ENCODE measurements at places on chromosomes 11 and 22.
A peak's percentile ranks its signal among the peaks of the same experiment; 100 is the strongest.

GRCh38 chr22:47854251-47854650, 1091.8 kb downstream of the TBC1D22A start:
- peak; percentile 62 for DNase-seq

DNA sequence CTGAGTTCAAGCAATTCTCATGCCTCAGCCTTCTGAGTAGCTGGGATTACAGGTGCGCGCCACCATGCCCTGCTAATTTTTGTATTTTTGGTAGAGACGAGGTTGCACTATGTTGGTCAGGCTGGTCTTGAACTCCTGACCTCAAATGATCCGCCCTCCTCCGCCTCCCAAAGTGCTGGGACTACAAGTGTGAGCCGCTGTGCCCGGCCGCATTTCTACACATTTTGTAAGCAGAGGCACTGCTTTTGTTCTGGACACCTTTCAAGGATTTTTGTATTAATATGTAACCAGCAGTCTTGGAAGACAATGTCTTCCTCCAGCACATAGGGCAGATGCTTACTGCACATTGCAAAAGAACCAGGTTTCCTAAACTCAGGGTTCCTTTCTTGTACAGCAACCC, 11.4 kb upstream of the VSIG10L2 start:
- DNase-seq, result no peak

DNA sequence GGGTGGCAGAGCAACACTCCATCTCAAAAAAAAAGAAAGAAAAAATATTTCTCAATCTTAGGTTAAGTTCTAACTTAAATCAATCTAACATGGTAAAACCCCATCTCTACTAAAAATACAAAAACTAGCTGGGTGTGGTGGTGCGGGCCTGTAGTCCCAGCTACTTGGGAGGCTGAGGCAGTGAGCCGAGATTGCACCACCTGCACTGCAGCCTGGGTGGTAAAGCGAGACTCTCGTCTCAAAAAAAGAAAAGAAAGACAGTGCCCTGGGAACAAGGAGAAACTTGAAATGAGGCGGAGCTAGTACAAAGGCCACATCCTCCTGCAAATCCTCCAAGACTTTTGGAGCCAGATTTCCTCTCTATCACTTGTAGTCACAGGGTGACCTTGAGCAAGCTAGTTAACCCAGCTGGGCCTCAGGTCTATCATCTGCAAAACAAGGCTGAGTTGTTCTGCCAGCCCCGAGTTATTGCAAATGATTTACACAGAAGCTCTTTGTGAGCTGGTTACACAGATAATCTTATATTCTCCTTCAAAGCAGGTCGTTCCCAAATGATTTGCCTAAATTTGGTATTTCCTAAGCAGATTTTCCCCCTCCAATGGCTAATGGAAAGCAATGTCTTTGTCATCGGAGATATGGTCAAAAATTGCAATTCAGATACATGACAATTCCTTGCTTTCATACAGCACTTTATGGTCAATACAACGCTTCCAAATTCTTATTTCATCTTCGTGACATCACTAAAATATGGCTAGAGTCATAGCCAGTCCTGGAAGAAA, 1.9 kb downstream of the ANKRD54 start:
- DNase-seq, result no peak

GRCh38 chr11:117281159-117281558, 10.0 kb upstream of the BACE1-AS start:
- DNase-seq, result peak; percentile 99

DNA sequence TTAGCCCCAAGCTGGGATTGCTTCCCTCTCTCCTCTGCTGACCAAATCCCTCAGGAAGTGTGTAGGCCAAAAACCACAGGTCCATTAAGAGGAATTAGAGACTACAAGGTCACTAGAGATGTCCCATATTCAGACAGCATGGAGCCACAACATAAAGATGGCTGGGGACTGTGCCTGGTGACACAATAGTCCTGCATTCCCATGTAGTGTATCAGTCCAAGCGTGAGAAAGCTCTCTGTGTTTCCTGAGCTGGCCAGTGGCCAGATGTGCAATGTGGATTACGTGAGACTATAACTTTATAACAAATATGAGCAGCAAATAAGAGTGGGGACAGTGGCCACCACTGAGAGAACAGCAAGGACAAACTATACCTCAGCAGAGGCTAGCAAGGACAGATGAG, 7.6 kb upstream of the MS4A10 start:
- peak; percentile 72 for DNase-seq

All from fibroblast of upper back skin (primary cell).